ENCODE measurements at places on chromosomes 2 and 18. TPM values are rescaled to one million over a fixed set of nuclear protein-coding genes. Genes with fewer than 3 reads are reported as not detected.

The DSG1 gene
- total RNA-seq = 10.5 TPM

The TFCP2L1 gene
- total RNA-seq = 39.7 TPM

The NRBP1 gene
- 89.6 TPM for total RNA-seq

- no peak for DNase-seq
Observed at GRCh38 chr2:45452866-45453265, 158.2 kb downstream of the SRBD1 start.

DNA sequence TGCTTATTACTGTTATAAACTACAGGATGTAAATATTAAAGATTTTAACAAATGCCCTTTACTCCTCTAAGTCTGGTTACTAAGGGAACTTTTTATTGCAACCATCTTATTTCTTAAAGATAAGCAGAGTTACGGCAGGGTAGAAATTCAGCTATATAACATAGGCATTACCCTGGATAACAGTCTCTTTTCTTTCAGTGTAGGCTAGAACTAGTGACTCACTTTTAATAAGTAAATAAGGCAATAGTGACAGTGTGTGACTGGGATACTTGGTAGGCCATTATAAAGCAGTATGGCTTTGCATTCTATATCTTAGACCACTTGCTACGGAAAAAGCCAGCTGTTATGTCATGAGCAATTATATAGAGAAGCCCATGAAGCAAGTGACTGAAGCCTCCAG is 1041.0 kb upstream of the NRXN1 start:
- DNase-seq = no peak

GRCh38 chr2:207925601-207926000 is 99.7 kb downstream of the PLEKHM3 start:
- no peak for DNase-seq

GRCh38 chr18:1246827-1247226 is 342.2 kb downstream of the ADCYAP1 start:
- no peak for DNase-seq

DNA sequence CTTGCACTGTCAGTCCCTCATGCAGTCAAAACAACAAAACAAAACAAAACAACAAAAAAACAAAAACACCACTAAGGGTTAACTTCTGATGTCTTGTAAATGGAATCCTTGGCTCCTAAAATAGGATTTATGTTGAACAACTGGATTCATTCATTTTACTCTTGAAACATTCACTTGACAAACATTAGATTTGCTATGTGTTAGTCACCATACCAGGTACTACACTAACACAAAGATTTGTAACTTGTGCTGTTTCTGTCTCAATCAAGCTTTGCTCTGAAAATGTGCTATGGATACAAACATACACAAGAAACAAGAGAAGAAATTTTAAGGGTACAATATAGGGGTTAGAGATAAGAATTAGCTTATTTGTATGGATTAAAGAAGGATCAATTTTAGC is 812.8 kb downstream of the LRP1B start:
- DNase-seq = no peak

DNA sequence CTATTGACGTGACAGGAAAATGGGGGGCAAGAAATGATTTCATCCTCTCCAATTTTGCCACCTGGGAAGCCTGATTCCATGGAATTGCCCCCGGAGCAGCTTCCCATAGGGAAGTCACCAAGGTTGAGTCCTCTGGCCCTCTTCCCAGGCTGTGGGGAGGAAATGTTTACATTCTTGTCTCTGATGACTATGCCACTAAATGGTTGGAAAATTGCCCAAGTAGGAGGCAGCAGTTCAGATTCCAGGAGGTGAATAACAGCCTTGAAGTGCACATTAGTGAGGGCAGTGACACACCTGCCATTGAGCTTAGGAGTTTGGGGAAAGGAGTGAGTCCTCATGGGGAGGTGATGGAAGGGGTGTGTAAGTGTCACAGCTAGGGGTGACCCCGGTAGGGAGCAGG is 449.2 kb upstream of the DCC start:
- no peak for DNase-seq
